ENCODE measurements at places on chromosomes 1 and 21.

DNA sequence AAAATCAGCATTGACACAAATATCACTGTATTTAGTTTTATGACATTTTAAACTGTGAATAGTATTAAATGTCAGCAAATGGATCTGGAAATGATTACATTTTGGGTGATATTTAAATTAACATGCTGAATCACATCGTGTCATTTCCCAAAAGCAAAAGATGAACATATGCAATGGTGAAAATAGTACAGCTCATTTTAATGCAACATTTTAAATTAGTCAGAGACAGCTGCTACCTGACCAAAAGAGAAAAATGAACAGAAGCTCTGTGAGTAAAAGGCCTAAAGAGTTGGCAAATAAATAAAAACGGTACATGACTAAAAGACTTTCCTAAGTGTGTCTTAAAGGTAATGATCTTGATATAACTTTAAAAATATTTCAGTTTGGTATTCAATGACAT lies 86.0 kb upstream of the GNG4 start:
- no peak for DNase-seq

DNA sequence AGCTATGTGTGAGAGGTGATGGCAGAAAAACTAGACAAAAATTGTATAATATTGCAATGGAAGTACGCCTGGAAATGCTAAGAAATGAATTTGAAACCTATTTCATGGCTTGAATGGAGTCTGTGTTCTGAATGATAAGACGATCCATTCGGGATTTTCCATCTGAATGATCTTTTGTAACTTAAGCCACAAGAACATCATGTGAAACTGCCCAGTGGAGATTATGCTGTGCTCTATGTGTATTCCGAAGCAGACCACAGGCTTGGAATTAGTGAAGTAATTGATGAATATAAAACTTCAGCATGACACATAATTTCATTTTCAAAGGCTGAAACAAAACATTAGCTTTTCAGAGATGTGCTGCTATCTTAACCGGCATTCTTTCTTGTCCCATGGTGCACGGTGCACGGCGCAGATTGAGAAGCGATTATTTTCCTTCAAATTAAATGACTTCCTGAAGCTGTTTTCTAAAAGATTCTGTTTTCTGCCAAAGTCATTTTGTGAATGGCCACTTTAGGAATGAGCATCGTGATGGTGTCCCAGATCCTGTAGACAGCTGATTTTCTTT lies 652.9 kb downstream of the PLA2G4A start:
- DNase-seq = no peak

DNA sequence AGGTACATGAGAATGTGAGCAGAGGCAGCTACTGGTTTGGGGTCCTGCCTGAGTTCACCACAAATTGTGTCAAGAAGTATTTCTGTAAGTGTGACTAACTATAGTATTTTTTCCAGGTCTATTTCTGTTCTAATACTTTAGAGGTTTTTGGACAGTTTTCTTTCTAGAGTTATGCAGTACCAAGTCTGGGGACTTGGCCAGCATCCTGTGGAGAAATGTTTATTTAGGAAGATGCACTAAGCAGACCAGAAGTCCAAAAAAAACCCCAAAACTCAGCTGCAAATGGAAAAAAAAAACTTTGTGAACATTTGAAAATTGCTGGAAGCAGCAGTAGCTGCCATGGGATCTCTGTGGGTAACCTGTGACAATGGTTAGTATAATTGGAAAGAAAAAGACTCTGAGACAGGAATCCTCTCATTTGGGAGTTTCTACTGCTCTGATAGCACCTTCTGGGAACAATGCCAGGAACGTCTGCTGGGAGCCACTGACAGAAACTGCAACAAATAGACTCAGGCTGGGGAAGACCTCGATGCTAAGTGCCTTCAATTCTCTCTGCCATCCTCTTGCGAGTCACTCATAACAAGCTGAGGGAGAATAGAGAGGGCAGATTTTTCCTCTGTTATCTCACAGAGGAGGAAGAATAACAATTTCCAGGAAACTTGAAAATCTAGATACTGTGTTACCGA lies 37.6 kb downstream of the OR10R2 start:
- no peak for DNase-seq

GRCh38 chr1:84415396-84415795 lies 17.1 kb downstream of the DNASE2B start:
- no peak for DNase-seq

DNA sequence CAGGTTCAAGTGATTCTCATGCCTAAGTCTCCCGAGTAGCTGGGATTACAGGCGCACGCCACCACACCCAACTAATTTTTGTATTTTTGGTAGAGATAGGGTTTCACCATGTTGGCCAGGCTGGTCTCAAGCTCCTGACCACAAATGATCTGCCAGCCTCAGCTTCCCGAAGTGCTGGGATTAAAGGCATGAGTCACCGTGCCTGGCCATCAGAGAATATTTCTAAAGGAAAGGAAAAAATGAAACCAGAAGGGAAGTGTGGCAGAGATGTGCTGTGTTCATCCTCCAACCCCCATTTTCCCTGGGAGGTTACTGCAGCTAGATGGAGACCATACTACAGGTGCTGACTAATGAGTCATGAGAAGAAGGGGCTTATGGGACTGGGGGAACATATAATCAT lies 964.1 kb downstream of the TTLL7 start:
- DNase-seq = no peak

GRCh38 chr1:113858418-113858817 lies 13.1 kb downstream of the PTPN22 start:
- DNase-seq = no peak

DNA sequence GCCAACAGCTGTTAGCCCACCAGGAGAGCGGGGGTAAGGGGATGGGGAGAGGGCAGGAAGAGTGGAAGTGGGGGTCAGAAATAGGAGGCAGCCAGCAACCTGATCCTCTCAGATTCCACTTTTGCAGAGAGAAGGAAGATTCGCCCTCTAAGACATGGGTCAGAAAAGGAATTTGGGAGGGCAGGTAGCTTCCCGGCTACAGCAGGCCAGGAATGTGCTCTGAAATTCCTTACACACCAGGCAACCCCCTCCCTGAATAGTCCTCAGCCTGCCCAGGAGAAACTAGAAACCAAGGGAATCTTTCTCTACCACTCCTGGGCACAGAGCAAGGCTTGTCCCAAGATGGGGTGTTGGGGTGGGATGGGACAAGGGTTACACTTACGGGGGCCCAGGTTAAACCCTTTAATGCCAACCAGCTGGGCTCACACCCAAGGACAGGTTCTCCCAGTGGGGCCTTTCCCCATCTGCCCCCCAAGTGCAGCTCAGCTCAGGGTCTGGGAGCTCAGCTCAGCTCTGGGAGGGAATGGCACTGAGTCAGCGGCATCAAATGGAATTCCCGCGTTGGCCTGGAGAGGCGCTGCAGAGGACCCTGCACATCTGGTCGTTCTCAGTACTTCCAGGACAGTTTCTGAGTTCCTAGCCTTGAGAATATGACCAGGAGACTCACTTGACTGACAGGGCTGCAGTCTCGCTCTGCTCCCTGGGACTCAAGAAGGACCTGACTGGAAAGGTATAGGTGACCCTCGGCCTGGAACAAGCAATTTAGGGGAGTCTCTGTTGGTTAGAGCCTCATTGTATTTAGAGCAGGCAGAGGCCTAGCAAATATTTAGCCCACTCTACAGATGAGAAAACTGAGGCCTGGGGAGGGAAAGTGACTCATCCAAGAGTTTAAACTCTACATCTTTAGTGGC lies 761 bp downstream of the TNNT2 start:
- no peak for DNase-seq

DNA sequence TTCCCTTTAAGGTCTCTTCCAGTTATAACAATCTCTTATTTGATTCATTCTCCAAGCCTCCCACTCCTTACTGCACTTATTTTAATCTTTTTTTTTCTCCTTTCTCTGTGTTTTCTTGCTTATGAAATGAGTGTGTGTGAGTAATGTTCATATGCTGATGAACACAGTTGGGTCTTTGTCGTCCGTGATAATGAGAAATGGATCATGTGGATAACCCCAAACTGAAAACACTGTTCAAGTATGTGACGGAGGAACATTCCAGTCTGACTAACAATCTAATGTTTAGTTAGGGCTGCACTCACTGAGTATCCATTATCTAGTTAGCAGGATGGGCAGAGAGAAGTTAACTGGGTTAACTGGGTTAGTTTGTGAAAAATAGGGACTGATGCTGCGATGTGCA lies 253.1 kb upstream of the DUSP10 start:
- DNase-seq = no peak

- DNase-seq = no peak
These were observed 201.4 kb upstream of the SGIP1 start for GRCh38 chr1:66332548-66332901.

- no peak for DNase-seq
These were observed 46.0 kb downstream of the UBIAD1 start for GRCh38 chr1:11318982-11319381.

- DNase-seq = no peak
These were observed 109.1 kb downstream of the LMO4 start for GRCh38 chr1:87437663-87438295.

Measured in activated CD4-positive, alpha-beta T cell treated with anti-CD3 and anti-CD28 coated beads, Interleukin-2, amount 10 ng/mL, durations not matched to agents 7 days and 5 days (primary cell).